ENCODE measurements at places on chromosomes 2 and 18. TPM values are rescaled to one million over a fixed set of nuclear protein-coding genes. Genes with fewer than 3 reads are reported as not detected.

Gene CERKL
- not detected for total RNA-seq

Gene CD8A
- 0.05 TPM for total RNA-seq

Gene DTNA
- 2.9 TPM for total RNA-seq

Gene IRS1
- 0.23 TPM for total RNA-seq

Gene ELP2
- total RNA-seq, result 51.5 TPM

Gene CACNB4
- 0.17 TPM for total RNA-seq

Gene RAD51AP2
- total RNA-seq, result not detected

Gene CNNM3
- total RNA-seq, result 24.9 TPM

Gene CHRNG
- total RNA-seq, result not detected

Gene GTF2A1L
- total RNA-seq, result 0.09 TPM

Gene STARD6
- total RNA-seq, result not detected

Gene RIT2
- total RNA-seq, result not detected

Gene PROKR1
- not detected for total RNA-seq

Gene SERPINB4
- not detected for total RNA-seq

Gene ASIC4
- total RNA-seq, result not detected

Gene ST6GAL2
- total RNA-seq, result not detected

Gene ANKRD30BL
- total RNA-seq, result not detected

All from dermis blood vessel endothelial cell (primary cell).